Lower lobe of right lung (tissue), 2 donors: ENCODE measurements at places on chromosomes 2 and 18. TPM values are rescaled to one million over a fixed set of nuclear protein-coding genes. Genes with fewer than 3 reads are reported as not detected.

The CCBE1 gene
- 14.0 TPM for total RNA-seq

The AMER3 gene
- not detected for total RNA-seq

The EEF1B2 gene
- 408 TPM for total RNA-seq

The CTIF gene
- 54.8 TPM for total RNA-seq

The TXNDC2 gene
- 0.12 TPM for total RNA-seq

The C2orf15 gene
- 1.5 TPM for total RNA-seq

The UGT1A5 gene
- total RNA-seq = 0.27 TPM

The SERPINB3 gene
- not detected for total RNA-seq

The ANKRD62 gene
- total RNA-seq = 0.27 TPM

The GPD2 gene
- 50.4 TPM for total RNA-seq

The CFC1 gene
- total RNA-seq = not detected

The TUBA4B gene
- 3.5 TPM for total RNA-seq

The FRZB gene
- total RNA-seq = 2.9 TPM

The INO80C gene
- 25.8 TPM for total RNA-seq

The CCDC74B gene
- 7.2 TPM for total RNA-seq

The GPR45 gene
- total RNA-seq = not detected

The VSNL1 gene
- 1.6 TPM for total RNA-seq

The CFAP221 gene
- total RNA-seq = 33.9 TPM

The CTNNA2 gene
- total RNA-seq = not detected

The TWIST2 gene
- total RNA-seq = 8.4 TPM

The SCYGR4 gene
- not detected for total RNA-seq

The EVA1A gene
- total RNA-seq = 31.7 TPM
